ENCODE measurements at places on chromosomes 16 and 17.

GRCh38 chr16:70582280-70582978, 58.8 kb downstream of the SF3B3 start:
- no peak for DNase-seq

GRCh38 chr17:3804503-3804931, 3.5 kb upstream of the ITGAE start:
- DNase-seq = peak; percentile 75

- no peak for DNase-seq
Measured at GRCh38 chr16:68041783-68042182, 18.7 kb downstream of the DUS2 start.

DNA sequence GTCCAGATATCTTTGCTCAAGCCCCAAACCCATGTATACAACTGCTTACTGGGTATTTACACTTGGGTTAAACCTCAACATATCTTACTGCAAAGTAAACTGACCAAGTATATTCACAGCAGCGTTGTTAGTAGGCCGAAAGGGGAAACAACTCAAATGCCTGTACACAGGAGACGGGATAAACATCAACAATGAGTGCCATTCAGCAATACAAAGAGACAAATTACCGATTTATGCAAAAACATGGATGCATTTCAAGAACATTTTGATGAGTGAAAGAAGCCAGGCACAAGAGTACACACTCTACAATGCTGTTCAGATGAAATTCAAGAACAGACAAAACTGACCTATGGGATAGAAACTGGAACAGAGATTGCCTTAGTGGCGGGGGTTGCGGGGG, 136.3 kb upstream of the CACNG3 start:
- DNase-seq = no peak

DNA sequence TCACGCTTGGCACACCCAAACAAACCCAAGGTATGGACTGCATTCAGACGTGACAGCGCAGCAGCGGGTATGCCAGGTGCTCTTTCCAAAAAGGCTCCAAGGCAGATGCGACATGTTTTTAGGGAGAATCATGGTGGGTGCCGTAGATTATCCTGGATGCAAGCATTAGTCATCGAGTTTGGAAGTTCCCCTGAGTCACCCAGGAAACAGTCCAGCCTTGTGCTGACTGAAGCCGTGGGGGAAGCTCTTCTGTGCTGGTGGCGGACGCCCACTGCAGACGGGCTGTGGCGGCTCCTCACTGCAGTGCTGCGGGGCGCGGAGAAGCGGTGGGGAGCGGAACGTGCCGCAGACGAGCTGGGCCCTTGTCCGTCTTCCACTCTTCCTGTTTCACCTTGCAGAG, 13.9 kb downstream of the JPT2 start:
- no peak for DNase-seq

DNA sequence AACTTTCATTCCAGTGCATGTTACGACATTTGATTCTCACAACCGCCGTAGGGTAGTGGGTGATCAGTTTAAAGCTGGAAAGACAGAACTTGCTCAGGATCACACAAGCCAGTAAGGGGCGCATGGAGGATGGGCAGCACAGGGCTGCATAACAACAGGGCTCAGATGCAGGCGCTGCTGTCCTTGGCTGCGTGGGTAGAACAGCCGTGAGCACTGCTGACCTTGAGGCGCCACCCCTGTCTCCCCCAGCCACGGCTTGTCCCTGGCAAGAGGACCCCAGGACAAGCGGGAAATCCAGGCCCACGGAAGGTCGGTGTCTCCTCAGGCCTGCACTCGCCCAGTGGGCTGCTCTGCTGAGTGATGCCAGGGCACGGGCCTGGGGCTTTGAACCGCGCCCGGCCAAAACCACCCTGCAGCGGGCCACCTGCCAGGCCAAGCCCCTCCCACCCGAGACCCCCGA, 84.7 kb downstream of the LMF1 start:
- no peak for DNase-seq

- no peak for DNase-seq
Measured at GRCh38 chr16:81578636-81579413, 134.2 kb downstream of the CMIP start.

GRCh38 chr16:75732871-75733270, 6.6 kb upstream of the CPHXL start:
- DNase-seq = no peak

DNA sequence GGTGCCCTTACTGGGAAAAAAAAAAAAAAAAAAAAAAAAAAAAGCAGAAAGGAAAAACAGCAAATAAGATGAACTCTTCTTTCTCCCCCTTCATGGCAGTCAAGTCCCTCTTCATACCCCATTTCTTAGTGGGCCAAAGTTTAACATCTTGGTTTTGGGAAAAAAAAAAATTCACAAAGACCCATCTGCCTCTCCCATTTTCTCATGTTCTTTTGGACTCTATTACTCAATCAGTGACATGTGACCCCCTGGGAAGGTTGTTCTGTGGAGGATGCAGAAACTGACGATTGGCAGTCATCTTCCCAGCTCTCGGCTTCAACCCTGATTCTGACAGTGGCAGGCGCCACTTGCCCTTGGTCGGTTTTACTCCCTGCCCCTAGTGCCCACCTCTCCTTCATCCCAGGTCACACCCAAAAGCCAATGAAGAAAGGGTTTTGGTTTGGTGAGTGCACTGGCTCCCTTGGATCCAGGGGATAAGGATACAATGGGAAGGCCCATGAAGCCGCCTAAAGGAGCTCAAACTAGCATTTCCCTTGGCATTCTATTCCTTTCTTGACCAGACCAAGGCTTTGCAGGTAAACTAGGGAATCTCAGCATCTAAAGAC, 60.7 kb upstream of the TBX2 start:
- DNase-seq = no peak

DNA sequence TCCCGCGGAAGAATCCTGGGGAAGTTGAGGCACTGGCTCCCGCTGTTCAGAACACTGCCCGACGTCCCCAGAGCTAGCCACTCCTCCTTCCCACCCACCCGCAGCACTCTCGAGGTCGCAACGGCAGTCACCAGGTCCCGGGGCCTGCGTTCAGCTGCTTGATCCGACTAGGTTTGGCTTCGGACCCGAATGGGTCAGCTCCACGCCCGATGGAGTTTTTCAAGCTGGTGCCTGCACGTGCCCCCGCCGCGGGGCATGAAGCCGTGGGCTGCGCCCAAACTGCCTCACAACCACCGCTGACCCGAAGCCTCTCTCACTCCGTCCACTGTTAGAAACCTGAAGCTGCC, 12.4 kb upstream of the ODF4 start:
- no peak for DNase-seq

DNA sequence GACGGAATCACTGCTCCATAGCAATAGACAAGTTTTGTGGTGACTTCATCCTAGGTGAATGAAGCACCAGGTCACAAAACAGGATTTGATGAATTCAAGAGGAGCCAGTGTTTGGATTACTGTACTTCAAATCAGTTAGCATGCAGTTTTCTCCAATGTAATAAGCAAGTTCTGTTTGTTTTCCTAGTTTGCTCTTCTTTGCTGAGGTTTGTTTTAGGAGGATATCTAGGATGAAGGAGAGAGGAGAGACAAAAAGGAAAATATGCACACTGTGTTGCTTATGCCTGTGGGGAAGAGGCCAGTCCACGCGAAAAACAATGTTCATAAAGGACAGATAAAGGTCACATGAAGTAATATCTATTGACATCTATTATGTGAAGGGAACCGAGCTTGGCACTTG, 9.0 kb downstream of the KRT37 start:
- no peak for DNase-seq

- DNase-seq = no peak
Measured at GRCh38 chr17:8476741-8477140, 41.1 kb downstream of the NDEL1 start.

DNA sequence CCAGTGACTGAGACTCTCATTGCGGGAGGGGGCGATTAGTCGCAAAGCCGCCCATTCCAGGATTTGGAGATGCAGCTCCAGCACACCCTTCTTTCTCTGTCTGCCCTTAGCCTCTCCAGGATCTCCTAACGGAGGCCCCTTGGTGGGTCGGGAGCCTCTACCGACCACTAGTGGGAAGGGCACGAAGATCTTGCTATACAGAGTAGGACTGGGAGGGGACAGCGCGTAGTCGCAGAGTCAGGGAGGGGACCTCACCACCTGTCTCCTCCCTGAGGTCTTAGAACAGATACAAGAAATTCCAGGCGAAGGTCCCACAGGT, 588 bp upstream of the SMTNL2 start:
- no peak for DNase-seq

DNA sequence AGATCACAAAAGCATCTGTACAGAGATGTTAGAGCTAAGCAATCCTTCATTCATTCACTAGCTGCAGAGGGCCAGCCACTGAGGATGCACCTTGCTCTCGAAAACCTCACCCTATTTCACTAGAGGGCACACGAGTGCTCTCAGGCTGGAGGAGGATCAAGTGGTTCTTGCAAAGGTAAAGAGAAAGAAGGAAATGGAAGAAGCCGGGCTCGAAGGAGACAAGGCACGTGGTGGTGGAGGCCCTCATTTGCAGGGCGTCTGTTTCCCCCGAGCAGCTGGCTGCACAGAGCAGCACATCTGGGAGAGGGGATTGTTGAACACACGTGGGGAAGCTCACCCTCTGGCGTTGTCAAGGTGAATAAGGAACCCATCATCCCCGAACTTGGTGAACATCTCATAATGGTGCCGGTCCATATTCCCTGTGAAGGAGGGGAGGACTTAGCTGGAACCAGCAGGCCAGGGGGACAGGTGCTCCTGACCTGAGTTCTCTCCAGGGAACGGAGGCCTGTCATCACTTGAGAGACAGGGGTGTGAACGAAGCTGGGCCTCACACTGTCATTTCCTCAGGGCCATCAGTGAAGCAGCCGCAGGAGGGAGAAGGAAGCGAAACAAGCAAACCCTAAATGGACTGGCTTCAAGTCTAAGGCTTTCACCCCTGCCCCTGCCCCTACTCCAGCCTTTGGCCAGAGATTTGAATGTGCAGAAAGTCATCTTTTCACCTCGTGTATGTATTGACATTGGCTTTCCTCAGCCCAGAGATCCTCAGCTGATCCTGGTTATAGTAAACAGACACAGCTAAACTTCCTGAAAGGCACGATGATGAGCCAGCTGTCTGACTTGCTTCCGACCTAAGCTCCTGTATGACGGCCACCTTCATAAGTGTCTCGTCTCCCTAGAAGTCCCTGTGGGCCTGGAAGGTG, 27.6 kb downstream of the PRKAR1A start:
- DNase-seq = peak; percentile 57

DNA sequence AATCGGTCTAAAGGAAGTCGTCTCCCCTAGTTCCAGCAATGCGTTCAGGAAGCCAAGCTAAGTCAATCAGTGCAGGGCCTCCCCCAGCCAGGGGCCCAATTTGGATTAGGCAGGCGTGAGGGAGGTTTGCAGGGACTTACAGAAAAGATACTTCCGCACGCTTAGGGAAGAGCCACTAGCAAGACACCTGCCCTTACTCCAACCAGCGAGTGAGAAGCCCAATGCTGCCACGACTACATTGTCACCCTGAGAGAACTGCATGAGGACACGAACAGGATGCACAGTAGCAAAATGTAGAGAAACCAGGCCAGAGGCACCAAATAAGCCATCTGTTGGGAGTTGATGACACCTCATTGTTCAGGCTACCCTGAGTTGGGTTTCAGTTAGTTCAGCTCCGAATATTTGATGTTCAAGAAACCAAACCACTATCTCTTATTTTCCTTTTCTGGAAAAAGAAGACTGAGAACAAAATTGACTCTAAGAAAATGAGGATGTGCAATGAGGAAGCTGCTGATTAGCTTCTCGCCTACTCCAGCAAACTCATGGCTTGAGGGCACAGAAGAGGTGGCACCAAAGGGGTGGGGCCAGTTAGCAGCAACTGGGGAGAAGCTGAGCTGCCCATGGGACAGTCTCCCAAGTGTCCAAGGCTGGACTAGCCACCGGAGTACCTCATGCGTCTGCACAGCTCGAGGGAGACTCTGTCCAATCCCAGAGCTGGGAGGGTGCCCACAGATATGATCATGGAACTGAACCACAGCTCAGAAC, 29.3 kb downstream of the TK2 start:
- DNase-seq = no peak

DNA sequence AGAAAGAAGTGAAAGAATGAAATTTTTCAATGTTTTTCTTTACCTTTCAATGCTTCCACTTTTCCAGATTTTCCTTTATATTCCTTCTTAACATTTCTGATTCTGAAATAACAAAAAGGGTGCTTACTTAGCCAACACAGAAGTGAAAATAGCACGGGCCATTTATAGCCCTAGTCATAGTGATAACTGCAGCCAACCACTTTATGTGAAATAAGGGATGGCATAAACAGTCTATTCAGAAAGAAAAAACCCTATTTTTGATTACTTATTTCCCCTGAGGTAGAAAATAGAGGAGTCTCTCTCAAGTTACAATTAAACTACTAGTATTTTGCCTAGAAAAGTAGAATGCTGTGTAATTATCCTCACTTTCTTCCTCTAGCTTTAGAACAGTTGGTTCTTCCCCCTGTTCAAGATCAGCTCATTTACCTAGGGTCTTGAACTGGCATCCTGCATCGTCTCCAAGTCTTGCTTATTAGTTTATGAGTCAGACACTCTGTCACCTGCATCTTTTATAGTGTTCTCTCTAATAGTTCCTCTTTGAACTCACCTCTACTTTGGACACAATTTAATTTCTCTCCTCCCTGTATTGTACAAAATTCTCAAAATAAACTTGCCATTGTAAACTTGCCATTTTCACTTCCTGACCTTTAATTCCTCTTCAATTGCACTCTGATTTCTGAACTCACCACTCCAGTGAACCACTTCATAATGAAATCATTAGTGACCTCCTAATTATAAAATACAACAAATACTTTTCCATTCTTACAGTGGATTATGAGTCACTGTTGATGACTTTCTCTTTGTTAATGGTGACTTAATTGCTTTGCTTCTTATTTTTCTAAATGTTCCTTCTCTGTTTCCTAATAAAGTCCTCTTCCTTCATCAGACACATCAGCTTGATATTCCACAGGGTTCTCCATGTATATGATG, 23.6 kb downstream of the ABCA6 start:
- DNase-seq = no peak

DNA sequence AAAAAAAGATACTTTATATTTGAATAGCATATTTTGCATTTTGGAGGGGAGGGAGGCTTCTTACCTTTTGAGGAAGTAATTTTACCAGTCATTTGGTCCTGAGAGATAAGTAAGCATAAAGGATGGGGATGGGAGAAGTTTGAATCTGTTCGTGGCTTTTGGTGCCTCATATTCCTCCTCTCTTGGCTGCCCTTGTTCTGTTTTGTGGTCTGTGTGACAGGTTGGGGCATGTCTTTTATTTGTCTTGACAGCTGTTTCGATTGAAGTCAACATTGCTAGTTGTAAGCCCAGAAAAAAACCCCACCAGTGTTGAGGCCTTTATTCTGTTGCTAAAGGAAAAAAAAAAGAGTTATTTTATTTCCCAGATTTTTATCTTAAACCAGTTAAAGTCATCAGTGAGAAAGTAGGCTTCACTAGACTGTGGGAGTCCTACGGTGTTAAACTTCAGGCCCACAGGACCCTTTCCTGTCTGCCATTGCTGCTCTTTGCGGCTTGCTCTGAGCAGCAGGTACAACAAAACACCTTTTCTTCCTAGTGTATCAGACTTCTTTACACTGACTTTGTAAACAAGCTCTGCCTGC, 11.4 kb downstream of the SLC7A6 start:
- DNase-seq = no peak

- DNase-seq = no peak
Measured at GRCh38 chr17:9895923-9896322, 9.1 kb downstream of the RCVRN start.

GRCh38 chr16:23072084-23072599, 77.1 kb downstream of the USP31 start:
- DNase-seq = no peak

- no peak for DNase-seq
Measured at GRCh38 chr17:73196500-73196899, 3.6 kb downstream of the COG1 start.

- no peak for DNase-seq
Measured at GRCh38 chr16:77918809-77919707, 103.3 kb upstream of the CLEC3A start.
